ENCODE measurements at places on chromosomes 2 and 18.

DNA sequence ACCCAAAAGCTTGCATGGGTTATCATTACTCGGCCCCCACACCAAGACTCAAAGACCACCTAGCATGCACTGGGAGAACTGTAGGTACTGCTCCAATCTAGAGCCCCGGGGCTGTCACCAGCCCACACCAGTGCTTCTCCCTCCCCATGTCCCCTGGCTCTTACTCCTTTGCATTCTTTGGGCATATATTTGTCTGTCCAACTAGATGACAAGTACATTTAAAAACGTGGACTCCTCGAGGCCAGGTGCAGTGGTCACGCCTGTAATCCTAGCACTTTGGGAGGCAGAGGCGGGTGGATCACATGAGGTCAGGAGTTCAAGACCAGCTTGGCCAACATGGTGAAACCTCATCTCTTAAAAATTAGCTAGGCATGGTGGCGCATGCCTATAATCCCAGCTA lies 7.8 kb downstream of the AFG3L2 start:
- DNase-seq, result no peak

- DNase-seq, result no peak
Observed at GRCh38 chr2:232963913-232964312, 49.1 kb downstream of the NGEF start.

GRCh38 chr2:239106966-239107365 lies 259.1 kb downstream of the TWIST2 start:
- no peak for DNase-seq

DNA sequence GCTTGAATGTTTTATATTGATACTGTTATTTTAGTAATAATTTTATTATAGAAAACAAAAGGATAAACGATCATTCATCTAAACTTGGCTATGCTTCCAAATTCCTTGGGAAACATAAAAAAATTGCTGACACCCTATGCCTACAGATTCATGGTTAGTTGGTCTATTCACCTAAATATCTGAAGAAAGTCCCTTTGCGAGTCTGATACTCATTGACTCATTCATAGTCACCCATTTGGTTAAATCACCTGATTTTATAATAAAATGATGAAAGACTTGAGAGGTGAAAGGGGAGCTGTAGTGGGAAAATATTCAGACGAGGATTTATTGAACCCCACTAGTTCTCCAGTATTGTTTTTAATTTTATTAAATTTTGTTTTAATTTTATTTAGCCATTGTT lies 112.0 kb downstream of the PTPN4 start:
- DNase-seq, result no peak

DNA sequence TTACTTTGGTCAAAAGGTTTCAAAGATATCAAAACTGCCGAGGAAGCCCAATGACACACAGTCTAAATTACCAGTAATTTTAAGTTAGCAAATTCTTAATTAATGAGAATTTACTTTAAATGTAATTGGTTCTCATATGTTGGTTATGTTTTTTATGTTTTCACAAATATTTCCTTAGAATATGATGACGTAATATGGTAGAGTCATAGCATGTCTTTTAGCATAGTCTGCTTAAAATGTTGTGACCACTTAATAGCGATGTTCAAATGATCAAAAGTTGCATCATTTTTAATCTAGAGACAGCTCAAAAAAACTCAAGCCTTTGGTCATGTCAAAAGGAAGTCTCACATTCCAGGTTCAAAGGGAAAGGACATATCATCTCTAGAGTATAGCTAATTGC lies 123.3 kb upstream of the ST6GAL2 start:
- DNase-seq, result no peak

Data from GM18507 (cell line).